ENCODE measurements at places on chromosomes 4 and X. TPM values are rescaled to one million over a fixed set of nuclear protein-coding genes. Genes with fewer than 3 reads are reported as not detected.

GRCh38 chr4:184957446-184958115 lies 60.7 kb upstream of the HELT start:
- no peaks in the 10 kb centered on the region for H3K4me1 ChIP-seq
- DNase-seq, result no peak
- no peaks in the 10 kb centered on the region for H3K27me3 ChIP-seq
- no peak overlapping the region for H3K27ac ChIP-seq

- no peaks in the 10 kb centered on the region for H3K27me3 ChIP-seq
- H3K27ac ChIP-seq, result no peak overlapping the region
- H3K4me1 ChIP-seq, result no peaks in the 10 kb centered on the region
- no peak overlapping the region for H3K4me3 ChIP-seq
- H3K36me3 ChIP-seq, result no peaks in the 10 kb centered on the region
Observed at GRCh38 chr4:173748353-173748752, 218.3 kb upstream of the HAND2 start.

DNA sequence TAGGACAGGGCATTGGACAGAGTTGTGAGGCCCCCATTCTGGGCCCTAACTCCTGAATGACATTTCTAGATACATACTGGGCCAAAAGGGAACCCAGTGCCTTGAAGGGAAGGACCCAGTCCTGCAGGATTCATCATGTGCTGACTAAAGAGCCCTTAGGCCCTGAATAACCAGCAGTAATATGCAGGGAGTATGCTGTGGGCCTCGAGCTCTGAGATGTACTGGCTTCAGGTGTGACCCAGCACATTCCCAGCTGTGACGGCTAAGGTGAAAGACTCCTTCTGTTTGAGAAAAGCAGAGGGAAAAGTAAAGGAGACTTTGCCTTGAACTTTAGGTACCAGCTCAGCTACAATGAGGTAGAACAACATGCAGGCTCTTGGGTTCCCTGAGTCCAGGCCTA lies 138.2 kb upstream of the HUWE1 start:
- H3K4me3 ChIP-seq, result no peak overlapping the region
- DNase-seq, result no peak
- no peaks in the 10 kb centered on the region for H3K4me1 ChIP-seq
- H3K36me3 ChIP-seq, result no peaks in the 10 kb centered on the region
- no peaks in the 10 kb centered on the region for H3K27me3 ChIP-seq

DNA sequence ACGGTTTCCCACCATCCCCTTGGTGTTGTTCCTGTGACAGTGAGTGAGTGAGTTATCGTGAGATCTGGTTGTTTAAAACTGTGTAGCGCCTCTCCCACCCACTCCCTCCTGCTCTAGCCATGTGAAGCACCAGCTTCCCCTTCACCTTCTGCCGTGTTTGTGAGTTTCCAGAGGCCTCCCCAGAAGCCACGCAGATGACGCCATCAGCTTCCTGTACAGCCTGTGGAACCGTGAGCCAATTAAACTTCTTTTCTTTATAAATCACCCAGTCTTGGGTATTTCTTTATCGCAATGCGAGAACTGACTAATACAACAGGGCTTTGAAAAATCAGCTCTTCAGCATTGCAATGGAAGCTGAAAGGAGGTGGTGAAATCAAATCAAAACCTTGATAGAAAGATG lies 50.0 kb downstream of the FGFBP1 start:
- H3K4me1 ChIP-seq, result peaks cover 5% of the 10 kb centered on the region
- no peak overlapping the region for H3K27ac ChIP-seq
- H3K36me3 ChIP-seq, result no peaks in the 10 kb centered on the region
- no peak overlapping the region for H3K4me3 ChIP-seq
- no peaks in the 10 kb centered on the region for H3K27me3 ChIP-seq

DNA sequence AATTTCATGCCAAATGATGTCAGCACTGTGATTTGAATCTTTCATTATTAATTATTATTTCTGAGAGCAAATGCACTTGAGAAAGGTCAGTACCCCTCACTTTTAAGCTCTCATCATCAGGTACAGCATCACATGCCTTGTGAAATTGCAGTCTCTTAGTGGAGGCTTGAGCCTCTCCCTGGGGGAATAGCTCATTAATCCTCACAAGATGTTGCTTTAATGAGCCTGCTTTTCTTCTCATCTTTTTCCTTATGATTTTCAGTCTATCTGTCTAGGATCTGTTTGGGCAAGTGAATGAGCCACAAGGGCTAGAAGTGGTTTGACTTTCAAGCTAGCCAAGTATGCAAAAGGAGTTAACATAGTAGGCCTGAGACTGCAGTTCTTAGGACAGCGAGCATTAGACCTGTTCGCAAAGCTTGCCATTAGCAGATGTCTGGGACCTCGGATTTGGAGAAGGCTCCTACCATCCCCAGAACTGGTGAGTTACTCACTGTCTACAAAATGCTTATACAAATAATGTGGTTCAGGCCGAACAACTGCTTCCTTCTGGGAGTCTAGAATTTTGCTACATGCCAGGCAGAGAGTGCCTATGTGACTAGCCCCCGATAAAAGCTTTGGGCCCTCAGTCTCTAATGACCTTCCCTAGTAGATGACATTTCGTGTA lies 174.5 kb downstream of the IL15 start:
- no peaks in the 10 kb centered on the region for H3K36me3 ChIP-seq
- H3K4me1 ChIP-seq, result no peaks in the 10 kb centered on the region

- no peak overlapping the region for H3K4me3 ChIP-seq
- no peaks in the 10 kb centered on the region for H3K4me1 ChIP-seq
- no peaks in the 10 kb centered on the region for H3K27me3 ChIP-seq
- no peak for DNase-seq
- no peak overlapping the region for H3K27ac ChIP-seq
Observed at GRCh38 chr4:87697272-87697671, 47.2 kb downstream of the DMP1 start.

GRCh38 chr4:7196736-7197135 lies 4.4 kb downstream of the SORCS2 start:
- H3K27ac ChIP-seq, result no peak overlapping the region
- peaks cover 9% of the 10 kb centered on the region for H3K4me1 ChIP-seq
- no peak overlapping the region for H3K4me3 ChIP-seq
- no peak for DNase-seq
- H3K27me3 ChIP-seq, result peaks cover 25% of the 10 kb centered on the region
- H3K36me3 ChIP-seq, result no peaks in the 10 kb centered on the region

GRCh38 chr4:56728512-56728911 lies 47.4 kb upstream of the HOPX start:
- no peak overlapping the region for H3K4me3 ChIP-seq
- no peaks in the 10 kb centered on the region for H3K4me1 ChIP-seq
- H3K36me3 ChIP-seq, result no peaks in the 10 kb centered on the region
- H3K27me3 ChIP-seq, result no peaks in the 10 kb centered on the region
- no peak overlapping the region for H3K27ac ChIP-seq
- DNase-seq, result no peak

DNA sequence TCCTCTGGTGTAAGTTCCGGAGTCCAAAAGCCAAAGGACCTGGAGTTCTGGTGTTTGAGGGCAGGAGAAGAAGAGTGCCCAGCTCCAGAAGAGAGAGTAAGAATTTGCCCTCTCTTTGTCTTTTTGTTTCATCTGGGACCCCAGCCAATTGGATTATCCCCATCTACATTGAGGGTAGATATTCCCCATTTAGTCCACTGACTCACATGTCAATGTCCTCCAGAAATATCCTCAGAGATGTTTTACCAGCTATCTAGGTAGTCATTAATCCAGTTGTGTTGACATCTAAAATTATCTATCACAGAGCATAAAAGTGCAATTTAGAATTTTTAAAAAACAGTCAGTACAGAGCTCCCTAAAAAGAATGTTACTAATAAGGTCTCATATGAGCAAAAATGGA lies 132.9 kb upstream of the TMEM47 start:
- H3K27ac ChIP-seq, result no peak overlapping the region
- no peak overlapping the region for H3K4me3 ChIP-seq
- H3K4me1 ChIP-seq, result no peaks in the 10 kb centered on the region
- H3K27me3 ChIP-seq, result no peaks in the 10 kb centered on the region
- no peaks in the 10 kb centered on the region for H3K36me3 ChIP-seq
- DNase-seq, result no peak

- no peak overlapping the region for H3K27ac ChIP-seq
- no peak for DNase-seq
- no peaks in the 10 kb centered on the region for H3K36me3 ChIP-seq
- H3K4me1 ChIP-seq, result no peaks in the 10 kb centered on the region
Observed at GRCh38 chr4:64368741-64369140, 40.5 kb downstream of the TECRL start.

GRCh38 chr4:83036991-83037665 lies 2.1 kb downstream of the COPS4 start:
- H3K4me3 ChIP-seq, result no peak overlapping the region
- no peaks in the 10 kb centered on the region for H3K27me3 ChIP-seq
- no peak overlapping the region for H3K27ac ChIP-seq
- no peak for DNase-seq
- H3K4me1 ChIP-seq, result peaks cover 11% of the 10 kb centered on the region

GRCh38 chr4:15489551-15489950 lies 19.9 kb downstream of the CC2D2A start:
- H3K27me3 ChIP-seq, result no peaks in the 10 kb centered on the region
- H3K4me3 ChIP-seq, result no peak overlapping the region
- H3K36me3 ChIP-seq, result no peaks in the 10 kb centered on the region
- DNase-seq, result no peak
- no peaks in the 10 kb centered on the region for H3K4me1 ChIP-seq

DNA sequence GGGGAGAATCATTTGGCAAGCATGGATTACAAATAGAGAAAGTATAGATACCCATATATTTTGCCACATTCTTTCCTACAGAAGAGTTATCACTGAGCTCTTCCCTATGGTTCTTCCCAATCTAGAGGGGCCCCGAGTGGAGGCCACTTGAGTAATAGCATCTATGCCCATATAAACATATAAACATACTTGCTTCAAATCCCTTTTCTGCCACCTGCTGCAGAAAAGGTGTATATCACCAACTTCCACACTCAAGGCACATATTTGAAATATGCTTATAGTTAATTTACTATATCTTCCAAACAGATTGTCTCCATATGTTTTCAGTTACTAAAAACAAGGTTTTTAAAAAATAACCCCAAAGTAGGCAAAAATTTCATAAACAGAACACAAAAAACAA lies 642.8 kb upstream of the DIPK2B start:
- no peak overlapping the region for H3K4me3 ChIP-seq
- no peak for DNase-seq
- no peak overlapping the region for H3K27ac ChIP-seq
- no peaks in the 10 kb centered on the region for H3K4me1 ChIP-seq
- no peaks in the 10 kb centered on the region for H3K27me3 ChIP-seq
- H3K36me3 ChIP-seq, result no peaks in the 10 kb centered on the region

DNA sequence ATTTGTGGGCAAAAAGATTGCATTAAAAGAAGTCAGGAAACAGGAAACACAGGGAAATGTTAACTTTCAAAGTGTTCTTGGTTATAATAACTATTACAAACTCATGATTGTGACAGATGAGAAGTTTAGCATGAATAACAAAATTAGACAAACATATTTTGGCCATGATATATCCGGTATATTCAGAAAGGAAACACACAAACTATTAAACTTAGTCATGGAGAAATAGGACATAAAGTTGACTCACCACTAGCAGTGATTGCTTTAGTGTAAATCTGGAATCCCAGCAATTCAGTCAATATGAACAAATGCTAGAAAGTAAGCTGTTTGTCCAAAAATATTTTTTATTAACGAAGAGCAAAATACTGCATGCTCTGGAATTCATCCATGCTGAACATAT lies 1299.9 kb downstream of the C4orf33 start:
- H3K4me1 ChIP-seq, result no peaks in the 10 kb centered on the region
- H3K4me3 ChIP-seq, result no peak overlapping the region
- no peaks in the 10 kb centered on the region for H3K36me3 ChIP-seq
- no peak overlapping the region for H3K27ac ChIP-seq

- H3K27me3 ChIP-seq, result no peaks in the 10 kb centered on the region
- no peak overlapping the region for H3K4me3 ChIP-seq
- no peak overlapping the region for H3K27ac ChIP-seq
Observed at GRCh38 chr4:153318696-153319320, 25.7 kb upstream of the MND1 start.

GRCh38 chr4:3660086-3660927 lies 105.9 kb upstream of the ADRA2C start:
- DNase-seq, result no peak
- H3K4me1 ChIP-seq, result no peaks in the 10 kb centered on the region
- no peak overlapping the region for H3K4me3 ChIP-seq
- H3K36me3 ChIP-seq, result no peaks in the 10 kb centered on the region

GRCh38 chr4:126758493-126758892 lies 874.3 kb upstream of the INTU start:
- H3K27me3 ChIP-seq, result no peaks in the 10 kb centered on the region
- no peaks in the 10 kb centered on the region for H3K36me3 ChIP-seq
- no peak for DNase-seq
- H3K4me1 ChIP-seq, result no peaks in the 10 kb centered on the region

- no peak overlapping the region for H3K4me3 ChIP-seq
- H3K36me3 ChIP-seq, result no peaks in the 10 kb centered on the region
- H3K27me3 ChIP-seq, result no peaks in the 10 kb centered on the region
- H3K4me1 ChIP-seq, result peaks cover 14% of the 10 kb centered on the region
Observed at GRCh38 chr4:185145572-185145971, 2.5 kb downstream of the SLC25A4 start.

GRCh38 chr4:32689518-32689917 lies 1969.3 kb downstream of the PCDH7 start:
- no peaks in the 10 kb centered on the region for H3K36me3 ChIP-seq
- H3K27me3 ChIP-seq, result no peaks in the 10 kb centered on the region
- H3K27ac ChIP-seq, result no peak overlapping the region

DNA sequence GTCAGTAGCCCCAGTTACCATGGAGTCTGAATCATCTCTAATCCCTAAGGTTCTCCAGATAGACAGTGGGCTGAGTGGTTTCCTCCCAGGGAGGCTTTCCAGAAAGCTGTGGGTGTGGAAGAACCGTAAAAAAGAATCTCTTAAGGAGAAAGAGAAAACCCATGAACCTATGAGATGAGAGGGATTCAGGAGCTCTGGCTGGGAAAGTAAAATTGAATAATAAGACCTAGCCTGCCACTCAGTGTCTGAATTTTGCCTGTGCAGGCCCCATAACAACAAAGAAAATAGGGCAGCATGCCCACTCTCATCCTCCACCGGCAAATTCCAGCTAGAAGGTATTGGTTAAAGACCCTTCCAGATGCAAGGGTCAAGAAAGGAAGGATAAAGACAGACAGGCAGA lies 16.9 kb downstream of the AWAT2 start:
- DNase-seq, result no peak
- no peak overlapping the region for H3K27ac ChIP-seq
- no peaks in the 10 kb centered on the region for H3K27me3 ChIP-seq
- no peaks in the 10 kb centered on the region for H3K4me1 ChIP-seq

- no peak overlapping the region for H3K4me3 ChIP-seq
- H3K27me3 ChIP-seq, result no peaks in the 10 kb centered on the region
- H3K4me1 ChIP-seq, result no peaks in the 10 kb centered on the region
- H3K27ac ChIP-seq, result no peak overlapping the region
- DNase-seq, result no peak
Observed at GRCh38 chr4:74329307-74329706, 21.0 kb downstream of the EPGN start.

- H3K27ac ChIP-seq, result no peak overlapping the region
- DNase-seq, result no peak
- H3K4me1 ChIP-seq, result no peaks in the 10 kb centered on the region
- H3K36me3 ChIP-seq, result no peaks in the 10 kb centered on the region
- H3K27me3 ChIP-seq, result no peaks in the 10 kb centered on the region
Observed at GRCh38 chr4:145260091-145260490, 79.7 kb upstream of the OTUD4 start.

GRCh38 chr4:54668014-54668611 lies 10.4 kb downstream of the KIT start:
- peaks cover 3% of the 10 kb centered on the region for H3K4me1 ChIP-seq
- no peak overlapping the region for H3K4me3 ChIP-seq
- H3K27me3 ChIP-seq, result no peaks in the 10 kb centered on the region

- DNase-seq, result peak; percentile 17
- H3K4me3 ChIP-seq, result no peak overlapping the region
- no peaks in the 10 kb centered on the region for H3K27me3 ChIP-seq
- H3K27ac ChIP-seq, result no peak overlapping the region
Observed at GRCh38 chr4:154506253-154506652, 14.7 kb upstream of the DCHS2 start.

The UNC5C gene
- not detected for total RNA-seq

The LDB2 gene
- total RNA-seq, result 13.6 TPM

The BMPR1B gene
- total RNA-seq, result 0.25 TPM

The CXorf49 gene
- total RNA-seq, result not detected

The SLC26A1 gene
- total RNA-seq, result 0.19 TPM

The AREG gene
- total RNA-seq, result 38.2 TPM
